ENCODE measurements at places on chromosomes 6 and 20. TPM values are rescaled to one million over a fixed set of nuclear protein-coding genes. Genes with fewer than 3 reads are reported as not detected.

DNA sequence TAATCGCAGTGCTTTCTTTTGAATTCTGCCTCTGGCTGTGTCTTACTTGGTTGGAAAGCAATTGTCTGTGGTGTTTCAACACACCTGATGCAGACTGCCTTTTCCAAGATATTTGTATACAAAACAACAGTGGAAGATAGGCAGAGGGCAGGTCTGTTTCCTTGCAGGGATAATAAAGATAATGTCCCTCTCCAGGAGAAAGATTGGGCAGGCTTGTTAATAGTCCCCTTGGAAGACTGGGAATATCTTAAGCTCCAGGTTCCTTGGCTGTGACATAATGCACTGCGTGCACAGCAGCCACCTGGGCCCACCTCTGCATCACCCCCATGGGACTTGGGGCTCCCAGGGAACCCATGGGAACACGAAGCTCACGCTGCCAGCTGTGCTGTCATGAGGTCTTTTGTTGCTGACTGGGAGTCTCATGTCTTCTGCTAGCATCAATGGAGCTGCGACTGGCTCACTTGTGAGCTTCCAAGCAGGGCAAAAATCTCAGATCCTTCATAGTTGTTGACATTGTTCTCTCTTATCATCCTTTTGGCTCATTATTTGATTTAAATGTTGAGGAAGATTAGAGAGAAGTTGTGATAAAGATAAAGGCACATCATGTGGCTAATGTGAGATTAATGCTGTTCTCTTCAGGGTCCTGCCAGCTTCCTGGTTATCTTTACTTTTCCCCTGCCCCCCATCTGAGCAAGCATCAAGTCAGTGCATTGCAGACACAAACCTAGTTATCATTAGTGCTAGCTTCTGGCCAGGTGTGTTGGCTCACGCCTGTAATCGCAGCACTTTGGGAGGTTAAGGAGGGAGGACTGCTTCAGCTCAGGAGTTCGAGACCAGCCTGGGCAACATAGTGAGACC is 107.1 kb upstream of the ASF1A start:
- peaks cover 6% of the 10 kb centered on the region for H3K4me1 ChIP-seq
- H3K27ac ChIP-seq: no peak overlapping the region
- no peaks in the 10 kb centered on the region for H3K27me3 ChIP-seq
- H3K4me3 ChIP-seq: no peak overlapping the region

- H3K4me1 ChIP-seq: no peaks in the 10 kb centered on the region
- DNase-seq: no peak
- no peak overlapping the region for H3K4me3 ChIP-seq
- no peak overlapping the region for H3K27ac ChIP-seq
- no peaks in the 10 kb centered on the region for H3K36me3 ChIP-seq
Measured at GRCh38 chr20:32167552-32167951, 40.0 kb downstream of the PLAGL2 start.

SCAND1 gene
- total RNA-seq: 63.0 TPM

DNA sequence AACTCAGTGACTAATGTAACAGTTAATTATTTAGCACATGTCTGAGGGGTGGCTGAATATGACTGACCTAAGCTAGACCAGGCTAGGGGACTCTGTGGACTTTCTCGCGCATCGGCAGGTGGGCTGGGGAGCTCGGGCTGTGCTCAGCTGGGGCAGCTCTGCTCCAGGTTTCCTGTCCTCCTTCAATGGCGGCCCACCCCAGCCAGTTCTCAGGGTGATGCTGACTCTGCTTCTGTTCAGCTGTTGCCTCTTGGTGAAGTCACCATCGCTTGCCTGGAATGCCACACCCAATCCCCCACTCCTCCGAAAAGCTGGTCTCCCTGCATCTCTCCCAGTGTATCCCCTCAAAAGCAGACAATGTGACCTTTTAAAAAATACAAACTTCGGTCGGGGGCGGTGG is 20.0 kb downstream of the PPP1R3G start:
- no peaks in the 10 kb centered on the region for H3K36me3 ChIP-seq
- H3K27ac ChIP-seq: no peak overlapping the region
- no peaks in the 10 kb centered on the region for H3K27me3 ChIP-seq

PRSS35 gene
- 0.78 TPM for total RNA-seq

- no peak for DNase-seq
- peaks cover 39% of the 10 kb centered on the region for H3K4me1 ChIP-seq
- no peak overlapping the region for H3K4me3 ChIP-seq
Measured at GRCh38 chr6:70129341-70129740, 173.5 kb downstream of the COL9A1 start.

DNA sequence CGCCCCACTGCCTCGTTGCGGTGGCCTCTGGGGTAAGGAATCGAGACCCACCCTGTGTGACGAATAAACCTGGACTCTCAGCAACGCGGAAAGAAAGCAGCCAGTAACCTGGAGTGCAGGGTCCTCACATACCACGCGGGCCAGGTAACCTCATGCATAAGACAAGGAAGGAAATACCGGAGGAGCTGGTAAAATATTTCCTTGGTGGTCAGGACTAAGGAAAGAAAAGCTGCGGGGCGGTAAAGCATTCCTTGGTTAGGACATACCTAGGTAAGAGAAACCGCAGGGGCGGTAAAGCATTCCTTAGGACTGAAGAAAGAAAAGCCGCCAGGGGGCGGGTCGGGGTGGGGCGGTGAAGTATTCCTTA is 80.7 kb downstream of the SYTL3 start:
- H3K36me3 ChIP-seq: no peaks in the 10 kb centered on the region
- H3K27me3 ChIP-seq: no peaks in the 10 kb centered on the region
- DNase-seq: no peak
- H3K4me1 ChIP-seq: no peaks in the 10 kb centered on the region

DNA sequence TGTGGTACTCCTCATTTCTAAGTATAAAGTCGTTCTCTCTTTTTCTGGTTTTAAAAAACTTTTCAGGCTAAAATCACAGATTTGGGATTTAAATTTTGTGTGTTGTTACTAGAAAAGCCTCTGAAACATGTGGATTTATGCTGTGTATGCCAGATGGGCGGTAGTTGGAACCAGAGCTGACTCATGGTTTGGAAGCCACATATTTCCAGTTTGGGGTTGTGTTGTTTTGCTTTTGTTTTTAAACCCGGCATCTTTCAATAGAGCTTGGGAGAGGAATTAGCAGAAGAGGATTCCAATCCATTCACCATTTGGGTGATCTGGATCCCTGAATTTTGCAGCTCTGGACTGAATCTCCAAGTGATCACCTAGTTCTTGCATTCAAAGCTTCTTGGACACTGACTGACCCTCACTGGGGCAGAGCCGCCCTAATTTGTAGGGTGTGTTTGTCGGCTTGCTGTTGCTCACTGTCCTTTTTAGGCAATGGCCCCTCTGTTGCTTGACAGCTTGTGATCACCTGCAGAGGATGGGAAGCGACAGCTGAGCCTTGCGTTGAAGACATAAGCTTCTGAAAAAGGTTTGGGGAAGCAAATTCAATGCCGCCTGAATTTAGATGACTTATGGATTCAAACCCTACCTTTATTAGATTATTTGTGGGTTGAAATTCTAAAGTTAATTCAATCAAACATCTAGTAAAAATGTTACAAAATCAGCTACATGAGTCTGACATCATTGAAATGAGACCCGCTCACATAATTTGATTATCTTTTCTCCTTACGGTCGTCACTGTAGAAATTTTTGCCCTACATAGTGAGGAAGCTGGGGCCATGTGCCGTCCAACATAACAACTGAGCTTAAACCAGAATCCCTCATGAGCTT is 79.9 kb upstream of the CD83 start:
- H3K27me3 ChIP-seq: no peaks in the 10 kb centered on the region
- H3K36me3 ChIP-seq: no peaks in the 10 kb centered on the region
- no peak overlapping the region for H3K27ac ChIP-seq
- H3K4me1 ChIP-seq: peaks cover 21% of the 10 kb centered on the region
- H3K4me3 ChIP-seq: no peak overlapping the region

- DNase-seq: peak; percentile 59
- H3K27ac ChIP-seq: peak overlapping the region; percentile 90
- H3K27me3 ChIP-seq: no peaks in the 10 kb centered on the region
- H3K4me1 ChIP-seq: peaks cover 58% of the 10 kb centered on the region
Measured at GRCh38 chr6:44002593-44003344, 124.5 kb downstream of the MRPL14 start.

FHL5 gene
- total RNA-seq: 9.6 TPM
